ENCODE measurements at places on chromosomes 12 and 14.

DNA sequence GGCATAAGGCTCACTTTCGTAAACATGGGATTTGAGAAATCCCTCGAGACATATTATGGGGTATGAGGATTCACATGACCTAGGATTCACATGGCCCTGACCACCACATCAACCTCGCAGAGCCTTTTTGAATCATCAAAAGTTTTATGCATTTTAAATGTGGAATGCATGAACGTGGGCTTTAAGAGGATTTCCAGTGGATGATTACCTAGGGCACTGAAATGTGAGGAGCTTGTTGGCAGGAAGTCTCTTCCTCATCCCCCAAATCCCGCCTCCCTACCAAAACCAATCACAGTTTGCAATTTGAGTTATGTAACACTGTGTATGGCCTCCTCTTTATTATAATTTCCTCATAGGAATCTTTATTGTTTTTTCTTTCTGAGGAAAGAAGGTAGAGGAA lies 659.6 kb upstream of the TBX3 start:
- DNase-seq, result no peak

- no peak for DNase-seq
These were observed 8.5 kb downstream of the KLHL33 start for GRCh38 chr14:20427231-20428009.

DNA sequence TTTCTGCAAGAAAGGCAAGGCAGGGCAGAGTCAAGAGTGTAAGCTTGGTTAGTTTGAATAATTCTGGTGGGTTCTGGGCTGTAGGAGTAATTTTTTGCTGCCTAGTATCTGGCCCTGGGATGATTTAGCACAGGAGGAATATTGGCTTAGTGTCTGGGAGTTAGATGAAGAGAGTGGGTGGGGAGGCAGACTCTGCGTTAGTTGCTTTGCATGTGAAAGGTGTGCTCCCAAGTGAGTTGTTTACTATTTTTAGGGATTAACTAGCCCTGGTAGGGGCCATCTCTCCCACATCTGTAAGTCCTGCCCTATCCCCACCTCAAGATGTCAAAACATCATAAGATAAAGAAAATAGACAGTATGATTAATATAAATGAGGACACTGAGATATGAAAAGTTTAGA lies 249.7 kb downstream of the LRIG3 start:
- DNase-seq, result no peak

DNA sequence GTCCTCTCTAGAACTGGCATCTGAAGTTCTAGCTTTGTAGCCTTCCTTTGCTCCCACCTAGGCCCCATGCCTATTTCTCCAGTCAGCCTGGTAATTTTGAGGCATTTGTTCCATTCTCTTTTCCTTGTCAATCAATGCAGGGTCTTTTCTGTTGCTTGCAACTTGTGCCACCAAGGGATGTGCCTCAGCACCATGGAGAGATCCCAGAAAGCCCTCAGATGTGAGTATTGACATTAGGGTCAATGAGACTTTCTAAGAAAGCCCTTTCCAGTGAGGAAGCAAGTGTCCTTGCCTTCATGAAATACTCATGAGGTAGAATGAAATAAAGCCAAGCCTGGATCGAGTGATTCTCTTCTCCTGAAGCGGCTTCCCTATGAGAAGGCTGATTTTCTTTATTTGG lies 213.9 kb downstream of the SLC15A4 start:
- no peak for DNase-seq

DNA sequence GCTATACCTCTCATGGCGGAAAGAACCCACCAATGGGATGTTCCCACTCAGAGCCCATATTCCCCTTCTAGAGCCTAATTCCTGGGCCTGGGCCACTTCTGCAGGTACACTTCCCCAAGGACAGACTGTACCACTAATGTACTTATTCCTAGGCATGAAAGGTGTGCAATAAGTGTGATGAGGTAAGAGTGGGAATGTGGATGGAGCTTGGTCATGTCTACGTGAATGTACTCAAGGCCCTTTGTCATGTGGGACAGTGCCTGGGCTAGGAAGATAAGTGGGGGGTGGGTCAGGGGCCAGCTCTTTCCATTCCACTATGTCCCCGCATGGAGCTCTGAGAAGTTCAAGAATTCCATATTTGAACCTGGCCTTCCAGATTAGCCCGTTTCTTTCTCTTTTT lies 63.4 kb upstream of the FUT8 start:
- DNase-seq, result no peak

GRCh38 chr12:116863275-116863767 lies 17.9 kb downstream of the HRK start:
- DNase-seq, result no peak

DNA sequence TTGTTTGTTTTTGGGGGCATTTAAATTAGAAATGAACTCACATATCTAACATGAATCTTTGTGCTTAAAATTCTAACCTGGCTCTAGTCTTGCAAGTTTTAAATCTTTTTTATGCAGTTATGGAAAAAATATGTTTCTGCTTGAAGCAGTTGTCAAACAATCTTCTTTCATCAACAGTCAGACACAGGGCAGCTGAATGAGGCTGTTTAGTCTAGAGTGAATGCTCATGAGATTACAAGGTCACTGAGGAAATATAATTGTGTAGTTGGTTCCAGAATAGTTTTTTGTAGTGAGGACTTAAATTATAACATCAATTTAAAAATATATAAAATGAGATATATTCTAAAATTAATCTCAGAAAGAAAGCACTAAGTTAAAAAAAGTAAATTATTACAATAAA lies 76.5 kb downstream of the TRMT5 start:
- no peak for DNase-seq

- no peak for DNase-seq
These were observed 12.8 kb downstream of the ATP2B1 start for GRCh38 chr12:89695830-89696229.

GRCh38 chr12:123986374-123986965 lies 13.5 kb downstream of the ZNF664 start:
- no peak for DNase-seq

GRCh38 chr12:112424126-112424525 lies 5.4 kb downstream of the PTPN11 start:
- DNase-seq, result no peak

GRCh38 chr14:25092258-25092740 lies 42.4 kb upstream of the STXBP6 start:
- no peak for DNase-seq

GRCh38 chr14:100764471-100765115 lies 37.9 kb downstream of the DLK1 start:
- no peak for DNase-seq

GRCh38 chr14:74599321-74599761 lies 12.7 kb downstream of the LTBP2 start:
- DNase-seq, result no peak

GRCh38 chr12:49987625-49988303 lies 15.0 kb downstream of the AQP6 start:
- DNase-seq, result no peak

- no peak for DNase-seq
These were observed 139.7 kb upstream of the CCND2 start for GRCh38 chr12:4133636-4134447.

- no peak for DNase-seq
These were observed 2.6 kb downstream of the YLPM1 start for GRCh38 chr14:74765721-74766120.

GRCh38 chr12:52833922-52834726 lies at the start of gene KRT79:
Gene KRT79 (minus strand): TSS chr12:52834311. CDS start chr12:52834260, 51 bp downstream.
- no peak for DNase-seq

DNA sequence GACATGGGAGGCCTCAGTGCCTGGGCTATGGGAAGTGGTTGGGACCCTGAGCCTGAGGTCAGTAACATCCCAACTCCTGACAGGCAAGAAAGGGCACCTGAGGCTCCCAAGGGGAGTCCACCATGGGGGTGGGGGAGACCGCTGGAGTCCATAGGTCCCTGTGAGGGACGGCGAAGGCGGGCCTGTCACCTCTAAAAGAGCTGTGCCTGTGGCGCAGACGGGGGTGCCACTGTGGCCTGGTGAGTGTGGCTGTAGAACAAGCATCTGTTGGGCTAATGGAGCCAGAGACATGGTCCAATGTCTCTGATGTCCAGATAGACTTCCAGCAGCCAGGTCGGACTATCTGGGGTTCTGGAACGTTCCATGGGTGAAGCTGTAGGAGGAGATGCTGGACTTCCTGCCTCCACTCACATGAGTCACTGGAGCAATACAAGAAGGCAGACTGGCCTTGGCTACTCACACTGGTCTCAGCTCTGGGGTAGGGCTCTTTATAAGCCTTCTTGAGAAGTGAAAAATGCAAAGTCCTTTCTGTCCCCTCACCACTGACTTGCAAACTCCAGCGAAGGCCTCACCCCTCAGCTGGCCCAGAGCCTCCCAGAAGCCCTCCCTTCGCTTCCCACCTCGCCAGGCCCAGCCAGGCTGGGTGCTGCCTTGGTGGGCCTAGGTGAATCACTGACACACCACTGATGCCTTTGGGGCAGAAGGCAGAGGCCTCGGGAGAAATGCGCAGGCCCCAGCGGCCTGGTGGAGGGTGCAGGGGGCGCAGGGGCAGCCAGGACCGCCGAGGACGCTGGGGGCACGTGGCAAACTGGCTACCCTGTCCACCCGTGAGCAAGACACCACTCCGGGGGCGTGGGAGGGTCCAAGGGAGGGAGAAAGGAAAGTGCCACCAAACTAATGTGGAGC lies 1.1 kb upstream of the TRAF3 start:
- no peak for DNase-seq

- no peak for DNase-seq
These were observed 218.9 kb downstream of the ADAMTS20 start for GRCh38 chr12:43332977-43333640.

DNA sequence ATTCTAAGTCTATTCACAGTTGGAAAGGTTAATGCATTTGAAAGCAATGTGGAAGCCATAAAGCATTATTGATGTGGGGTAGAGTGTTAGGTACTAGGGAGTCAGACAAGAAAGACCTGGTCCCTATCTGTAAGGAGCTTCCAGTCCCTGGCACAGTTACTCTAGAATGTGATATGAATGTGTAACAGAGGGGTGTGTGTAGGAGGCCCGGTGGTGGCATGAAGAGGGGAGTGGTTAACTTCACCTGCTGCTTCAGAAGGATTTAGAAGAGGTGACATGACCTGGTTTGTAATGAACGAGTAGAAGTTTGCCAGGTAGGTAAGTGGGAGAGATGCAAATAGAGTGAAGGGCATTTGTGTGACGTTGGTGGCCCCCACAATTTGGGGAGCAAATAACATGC lies 15.1 kb upstream of the GALNT6 start:
- DNase-seq, result no peak

DNA sequence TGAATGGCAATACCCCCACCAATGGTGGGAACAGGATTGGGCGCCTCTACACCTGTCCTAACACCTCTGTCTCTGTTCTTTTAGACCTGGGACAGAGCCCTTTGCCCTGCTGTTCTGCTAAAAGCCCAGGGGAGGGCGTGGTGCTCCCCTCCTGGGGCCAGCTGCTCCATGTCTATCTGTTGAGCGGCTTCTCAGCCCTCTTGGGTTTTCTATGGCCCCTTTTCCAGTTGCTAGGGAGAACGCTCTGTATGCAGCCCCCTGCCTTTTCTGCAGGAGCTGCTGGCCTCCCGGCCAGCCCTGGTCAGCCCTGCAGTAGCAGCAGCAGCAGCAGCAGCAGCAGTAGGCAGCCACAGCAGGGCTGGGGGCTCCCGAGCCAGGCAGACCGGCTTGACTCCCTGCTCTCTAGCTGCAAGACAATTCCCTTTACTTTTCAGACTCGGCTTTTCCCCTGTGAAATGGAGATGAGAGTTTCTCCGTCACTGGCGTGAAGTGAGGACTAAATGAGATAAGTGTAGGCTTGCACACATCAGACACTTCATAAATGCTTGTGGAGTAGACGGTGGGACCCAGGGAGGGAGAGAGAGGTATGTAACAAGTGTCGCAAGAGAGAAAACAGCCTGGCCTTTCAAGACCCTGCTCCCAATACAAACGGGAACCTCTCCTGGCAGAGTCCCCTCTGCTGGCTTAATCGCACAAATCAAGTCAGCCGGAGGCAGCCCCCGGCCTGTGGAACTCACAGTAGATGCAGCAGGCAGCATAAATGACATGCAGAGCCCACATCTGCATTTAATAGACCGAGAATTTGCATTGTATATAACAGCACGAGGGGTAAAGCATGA lies 1.0 kb downstream of the RTL1 start:
- no peak for DNase-seq

GRCh38 chr14:91891721-91892220 lies 24.4 kb upstream of the TC2N start:
- no peak for DNase-seq

DNA sequence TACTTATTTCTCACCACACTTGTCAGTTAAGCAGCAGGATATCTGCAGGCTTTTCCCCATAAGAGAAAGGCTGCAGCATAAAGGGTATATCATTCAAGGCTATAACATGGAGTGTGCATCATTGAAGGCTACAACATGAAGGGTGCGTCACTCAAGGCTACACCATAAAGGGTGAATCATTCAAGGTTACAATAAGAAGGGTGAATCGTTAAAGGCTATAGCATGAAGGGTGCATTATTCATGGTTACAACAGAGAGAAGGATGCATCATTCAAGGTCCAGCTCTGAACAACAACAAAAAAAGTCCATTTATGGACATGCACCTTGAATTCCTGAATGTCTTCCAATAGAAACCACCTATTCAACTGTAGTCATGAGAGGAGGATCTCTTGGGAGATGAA lies 32.8 kb upstream of the LUM start:
- no peak for DNase-seq

DNA sequence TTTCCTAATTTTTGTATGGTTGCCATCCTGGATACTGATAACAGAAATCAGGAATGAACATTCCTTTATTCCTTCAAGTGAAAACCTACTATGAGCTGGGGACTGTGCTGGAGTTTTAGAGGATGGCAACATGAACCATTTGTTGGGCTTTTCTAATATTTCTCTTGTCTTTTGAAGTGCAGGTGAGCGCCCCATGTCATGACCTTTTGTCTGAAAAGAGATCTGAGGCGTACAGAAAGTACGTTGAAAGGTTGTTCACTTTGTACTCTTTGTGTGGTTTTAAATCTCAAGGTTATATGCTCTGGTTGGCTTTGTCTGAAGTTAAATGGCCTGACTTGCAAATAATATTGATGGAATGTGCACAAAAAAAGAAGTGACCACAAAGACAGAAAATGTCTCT lies 79.0 kb downstream of the GAS2L3 start:
- no peak for DNase-seq

DNA sequence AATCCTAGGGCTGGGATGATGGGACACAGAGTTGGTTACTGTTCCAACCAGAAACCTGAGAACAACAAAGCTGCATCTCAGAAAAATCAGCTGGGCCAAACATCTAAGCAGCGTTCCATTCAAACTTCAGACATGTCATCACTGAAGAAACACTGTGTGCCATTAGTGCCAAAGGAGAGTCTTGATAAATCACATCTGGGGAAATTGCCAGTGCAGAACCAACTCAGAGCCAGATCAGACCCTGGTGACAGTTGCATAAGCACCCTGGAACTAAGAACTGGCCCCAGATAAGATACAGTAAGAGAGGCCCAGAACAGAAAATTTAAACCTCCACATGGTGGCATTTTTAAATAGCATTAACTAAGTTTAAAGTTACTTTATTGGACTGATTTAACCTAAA lies 482.8 kb downstream of the PRKD1 start:
- DNase-seq, result no peak

DNA sequence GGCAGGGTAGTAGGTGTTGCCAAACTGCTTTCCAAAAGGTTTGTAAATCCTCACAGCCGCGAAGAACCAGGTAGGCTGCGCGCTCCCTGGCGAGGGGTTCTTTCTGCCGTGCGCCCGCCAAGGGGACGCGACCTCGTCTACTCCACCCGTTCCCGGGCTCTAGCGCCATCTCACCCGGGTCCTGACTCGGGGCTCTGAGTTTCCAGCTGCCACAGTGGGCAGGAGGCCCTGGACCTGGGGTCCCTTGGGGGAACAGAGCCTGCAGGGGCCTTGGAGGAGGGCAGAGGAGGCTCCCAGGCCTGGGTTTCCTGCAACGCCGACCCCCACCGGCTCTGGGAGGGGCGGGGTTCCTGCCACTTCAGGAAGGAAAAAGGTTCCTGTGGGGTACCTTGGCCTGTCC lies 706 bp downstream of the ANHX start:
- no peak for DNase-seq

All from effector CD4-positive, alpha-beta T cell (primary cell).